ENCODE measurements at places on chromosomes 3 and 15.

- no peak for DNase-seq
Measured at GRCh38 chr3:192165552-192165951, 561.8 kb downstream of the FGF12 start.

DNA sequence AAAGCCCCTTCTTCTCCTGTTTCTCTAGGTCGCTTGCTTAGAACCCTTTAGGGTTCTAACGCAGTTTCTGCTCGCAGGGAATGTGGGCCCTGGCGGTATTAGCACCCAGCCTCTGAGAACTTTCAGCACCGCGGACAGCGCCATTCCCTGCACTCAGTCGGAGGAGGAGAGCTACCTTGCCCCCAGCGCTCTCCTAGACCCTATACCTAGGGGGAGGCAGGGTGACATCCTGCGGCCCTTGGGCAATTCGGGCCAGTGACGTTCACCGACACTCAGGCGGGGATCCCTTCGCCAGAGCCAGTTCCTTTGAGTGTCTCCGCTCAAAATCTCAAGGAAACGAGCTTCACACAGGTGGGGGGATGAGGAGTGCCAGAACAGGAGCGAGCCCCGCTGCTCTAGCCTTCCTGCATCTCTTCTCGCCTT lies 1.3 kb downstream of the SLC7A14 start:
- DNase-seq = no peak

GRCh38 chr3:119206611-119207511 lies 33.5 kb downstream of the UPK1B start:
- no peak for DNase-seq

DNA sequence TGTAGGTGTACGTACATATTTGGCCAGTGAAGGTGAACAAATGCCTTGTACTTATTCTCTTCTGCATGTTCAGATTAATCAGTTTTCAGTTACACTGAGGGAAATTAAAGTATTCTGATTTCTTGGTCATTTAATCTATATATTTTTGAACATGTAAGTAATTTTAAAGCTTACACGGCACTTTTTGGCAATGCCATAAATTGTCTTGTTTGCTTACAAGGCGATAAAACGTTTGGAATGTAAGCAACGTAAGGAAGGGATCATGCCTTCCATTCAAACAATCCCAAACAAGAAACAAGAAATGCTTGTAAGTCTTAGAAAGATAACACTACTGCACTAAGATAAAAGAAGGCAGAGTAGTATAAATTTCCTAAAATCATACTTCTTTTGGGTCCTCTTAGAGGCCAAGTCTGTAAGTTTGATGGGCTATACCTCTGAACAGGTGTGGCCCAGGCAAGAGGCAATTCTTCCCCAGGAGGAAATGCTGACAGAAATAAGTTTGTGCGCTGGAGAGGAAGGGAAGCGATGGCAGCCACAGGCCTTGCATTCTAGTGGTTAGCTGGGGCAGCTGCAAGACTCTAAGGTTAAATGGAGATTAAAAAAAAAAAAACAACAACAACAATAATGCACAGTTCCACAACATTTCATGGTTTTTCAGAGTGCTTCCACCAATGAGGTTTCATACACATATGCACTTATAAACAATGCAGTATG lies 73.8 kb downstream of the GOLIM4 start:
- DNase-seq = no peak

DNA sequence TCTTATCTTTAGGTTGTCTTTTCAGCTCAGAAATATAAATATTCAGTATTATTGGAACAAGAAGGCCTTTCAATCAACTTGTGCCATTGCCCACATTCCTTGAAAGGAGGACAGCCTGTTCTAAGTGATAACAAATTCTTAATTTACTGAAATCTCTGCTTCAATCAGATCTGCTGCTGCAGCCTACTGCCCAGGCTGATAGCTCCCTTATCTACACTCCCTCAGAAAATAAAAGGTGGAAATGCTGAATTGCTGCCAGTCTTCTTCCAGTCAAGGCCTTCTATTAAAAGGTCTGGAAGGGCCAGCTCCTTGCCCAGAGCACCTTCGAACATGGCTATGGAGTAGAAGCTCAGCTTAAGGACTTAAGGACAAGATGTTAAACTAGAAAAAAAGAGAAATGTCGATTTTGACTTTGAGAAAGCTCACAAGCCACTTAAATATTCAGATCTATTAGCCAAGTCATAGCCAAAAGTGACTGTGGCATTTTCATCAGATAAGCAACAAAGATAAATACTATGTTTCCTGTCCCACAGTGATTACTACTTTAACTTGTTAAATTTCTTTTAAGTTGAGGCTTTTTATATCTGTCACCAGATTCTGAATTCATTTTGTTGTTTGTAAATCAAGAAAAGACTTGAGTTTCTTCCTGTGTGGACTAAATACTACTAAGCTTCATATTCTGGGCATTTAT lies 480.5 kb upstream of the CBLB start:
- no peak for DNase-seq

- DNase-seq = no peak
Measured at GRCh38 chr3:113288881-113289280, 77.5 kb downstream of the BOC start.

- no peak for DNase-seq
Measured at GRCh38 chr15:40918146-40918798, 10.9 kb upstream of the DLL4 start.

DNA sequence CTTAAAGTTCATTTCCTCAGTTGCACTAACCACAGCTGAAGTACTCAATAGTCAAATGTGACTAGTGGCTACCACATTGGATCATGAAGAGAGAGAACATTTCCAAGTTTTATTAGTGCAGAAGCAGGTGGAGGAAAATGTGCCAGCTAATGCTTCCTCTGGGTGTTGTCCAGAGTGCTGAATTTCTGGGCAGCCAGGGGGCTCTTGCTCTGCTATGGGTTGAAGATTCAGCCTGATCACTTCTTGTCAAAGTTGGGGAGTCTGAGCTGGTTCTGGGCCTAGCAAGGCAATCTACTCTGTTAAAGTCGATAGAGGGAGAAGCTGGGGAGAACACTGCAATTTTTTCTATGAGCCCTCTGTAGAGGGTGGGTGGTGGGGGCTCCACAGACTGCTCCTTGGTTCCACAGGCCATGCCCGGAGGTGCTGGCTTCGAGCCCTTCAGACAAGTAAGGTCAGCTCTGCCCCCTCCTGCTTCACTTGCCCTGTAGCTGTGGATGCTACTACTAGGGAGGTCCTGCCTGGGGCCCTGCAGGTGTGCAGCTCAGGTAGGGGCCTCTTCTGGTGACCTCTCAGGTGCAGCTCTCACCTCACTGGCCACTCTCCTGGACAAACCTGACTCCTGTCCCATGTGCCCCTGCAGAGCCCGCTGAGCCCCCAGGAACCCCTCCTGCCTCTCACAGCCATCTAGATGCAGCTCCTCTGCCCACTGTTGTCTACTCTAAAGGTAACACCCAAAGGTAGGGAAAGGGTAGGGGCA lies 8.2 kb downstream of the ALG3 start:
- no peak for DNase-seq

DNA sequence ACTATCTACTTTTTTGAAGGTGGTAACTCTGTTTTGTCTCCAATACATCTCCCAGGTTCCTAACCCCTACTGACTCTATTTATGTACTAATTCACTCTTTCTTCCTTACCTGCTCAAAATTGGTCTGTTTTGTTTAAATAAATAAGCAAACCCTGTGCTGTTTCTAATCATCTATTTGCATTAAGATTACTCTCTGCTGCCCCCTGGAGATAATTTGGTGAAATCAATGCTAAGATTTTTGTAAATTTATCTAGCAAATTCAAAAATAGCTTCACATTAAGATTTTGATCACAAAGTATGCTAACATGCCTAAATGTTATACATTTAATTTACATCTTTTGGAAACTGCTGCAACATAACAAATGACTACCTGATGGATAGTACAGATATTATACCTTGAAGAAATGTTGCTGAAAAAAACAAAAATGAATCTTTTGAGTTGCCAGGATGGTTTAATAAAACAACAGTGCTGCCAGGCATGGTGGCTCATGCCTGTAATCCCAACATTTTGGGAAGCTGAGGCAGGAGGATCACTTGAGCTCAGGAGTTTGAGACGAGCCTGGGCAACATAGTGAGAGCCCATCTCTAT lies 4.4 kb upstream of the CD200R1 start:
- DNase-seq = no peak

- DNase-seq = no peak
Measured at GRCh38 chr15:41561104-41561776, 2.2 kb downstream of the TYRO3 start.

- no peak for DNase-seq
Measured at GRCh38 chr15:21260966-21261395, 179.3 kb downstream of the POTEB3 start.

- no peak for DNase-seq
Measured at GRCh38 chr15:90564051-90564450, 34.3 kb downstream of the CRTC3 start.

GRCh38 chr15:35925275-35926006 lies 379.5 kb upstream of the DPH6 start:
- no peak for DNase-seq

DNA sequence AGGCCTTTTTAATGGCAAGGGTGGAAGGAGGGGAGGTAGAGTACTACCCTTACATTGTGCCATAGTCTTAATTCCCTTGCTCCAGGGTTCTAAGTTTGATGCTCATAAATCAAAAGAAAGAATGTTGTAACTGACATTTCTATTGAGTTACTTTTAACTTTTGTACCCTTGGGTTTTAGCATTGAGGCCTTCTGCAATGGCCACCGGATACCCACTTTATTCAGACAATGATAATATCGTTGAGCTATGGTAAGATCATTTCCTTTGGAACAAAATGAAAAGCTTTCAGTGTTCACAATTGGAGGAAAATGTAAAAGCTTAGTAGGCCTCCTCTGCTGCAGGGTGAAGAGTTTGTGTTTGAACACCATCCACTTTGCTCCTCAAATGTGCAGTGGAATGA lies 16.8 kb downstream of the CGNL1 start:
- no peak for DNase-seq

GRCh38 chr3:160697637-160698380 lies 20.8 kb downstream of the ARL14 start:
- DNase-seq = no peak

GRCh38 chr3:61985020-61985419 lies 388.3 kb downstream of the FEZF2 start:
- no peak for DNase-seq

DNA sequence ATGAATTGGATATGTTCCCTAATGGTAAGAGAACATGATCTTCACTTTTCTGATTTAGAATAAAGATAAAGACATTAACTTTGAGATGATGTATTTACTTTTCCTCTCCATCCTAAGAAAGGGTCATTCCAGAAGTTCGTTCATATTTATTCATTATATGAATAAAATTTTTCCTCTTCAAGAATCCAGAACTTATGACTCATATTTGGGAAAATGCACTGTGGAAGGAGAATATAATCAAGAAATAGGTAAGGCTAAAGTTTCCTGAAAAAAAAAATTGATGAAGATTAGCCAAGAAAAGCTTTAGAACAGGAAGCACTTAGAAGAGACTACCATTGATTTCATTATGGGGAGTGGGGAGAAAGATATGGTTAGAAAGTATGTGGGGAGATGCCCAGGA lies 36.5 kb upstream of the CBLB start:
- DNase-seq = no peak

DNA sequence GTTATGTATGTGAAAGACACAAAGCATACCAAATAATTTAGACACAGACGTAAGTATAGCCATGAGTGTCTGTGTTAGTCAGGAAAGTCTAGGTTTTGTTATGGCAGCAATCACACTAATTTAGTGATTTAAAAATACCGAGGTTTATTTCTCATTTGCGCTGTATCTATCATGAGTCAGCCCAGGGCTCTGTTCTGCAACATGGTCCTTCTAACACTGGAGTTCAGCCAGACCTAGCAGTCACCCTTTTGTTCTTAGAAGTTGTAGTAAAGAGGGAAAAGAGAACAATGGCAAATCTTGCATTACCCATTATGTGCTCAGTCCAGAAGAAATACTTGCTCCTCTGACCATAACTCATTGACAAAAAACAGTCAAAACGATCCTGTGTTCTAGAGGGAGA lies 311.5 kb downstream of the NLGN1 start:
- DNase-seq = no peak

DNA sequence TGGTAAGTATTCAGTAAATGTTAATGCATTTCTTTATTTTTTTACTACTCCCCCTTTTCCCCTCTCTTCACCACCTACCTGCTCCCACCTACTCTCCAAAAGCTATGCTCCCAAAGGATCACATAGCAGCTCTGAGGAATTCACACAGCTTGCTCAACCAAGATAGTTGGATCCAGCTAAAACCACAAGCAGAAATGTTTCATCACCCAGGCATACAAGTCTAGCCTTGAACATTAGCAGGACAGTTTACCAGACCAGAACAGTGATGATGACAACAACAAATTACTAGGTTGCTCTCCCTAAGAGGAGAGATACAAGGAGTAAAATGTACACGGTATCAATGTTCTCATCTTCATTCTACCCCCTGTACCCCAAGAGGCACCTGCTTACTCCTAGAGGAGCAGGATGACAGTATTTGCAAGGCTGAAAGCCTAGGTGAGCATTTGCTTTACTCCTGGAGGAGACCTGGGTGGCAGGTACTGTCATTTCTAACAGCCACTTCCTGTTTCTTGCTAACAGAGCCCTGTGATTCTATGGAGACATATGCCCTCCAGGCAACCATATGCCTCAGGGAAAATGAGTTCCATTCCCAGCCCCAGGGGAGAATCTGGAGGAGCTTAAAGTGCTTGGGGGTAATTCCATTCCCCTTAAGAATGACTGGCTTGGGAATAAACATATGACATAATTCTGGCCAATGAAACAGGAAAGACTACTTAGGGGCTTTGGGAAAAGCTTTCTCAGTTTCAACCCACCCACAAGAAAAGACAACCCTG lies 237.5 kb downstream of the NTRK3 start:
- no peak for DNase-seq

DNA sequence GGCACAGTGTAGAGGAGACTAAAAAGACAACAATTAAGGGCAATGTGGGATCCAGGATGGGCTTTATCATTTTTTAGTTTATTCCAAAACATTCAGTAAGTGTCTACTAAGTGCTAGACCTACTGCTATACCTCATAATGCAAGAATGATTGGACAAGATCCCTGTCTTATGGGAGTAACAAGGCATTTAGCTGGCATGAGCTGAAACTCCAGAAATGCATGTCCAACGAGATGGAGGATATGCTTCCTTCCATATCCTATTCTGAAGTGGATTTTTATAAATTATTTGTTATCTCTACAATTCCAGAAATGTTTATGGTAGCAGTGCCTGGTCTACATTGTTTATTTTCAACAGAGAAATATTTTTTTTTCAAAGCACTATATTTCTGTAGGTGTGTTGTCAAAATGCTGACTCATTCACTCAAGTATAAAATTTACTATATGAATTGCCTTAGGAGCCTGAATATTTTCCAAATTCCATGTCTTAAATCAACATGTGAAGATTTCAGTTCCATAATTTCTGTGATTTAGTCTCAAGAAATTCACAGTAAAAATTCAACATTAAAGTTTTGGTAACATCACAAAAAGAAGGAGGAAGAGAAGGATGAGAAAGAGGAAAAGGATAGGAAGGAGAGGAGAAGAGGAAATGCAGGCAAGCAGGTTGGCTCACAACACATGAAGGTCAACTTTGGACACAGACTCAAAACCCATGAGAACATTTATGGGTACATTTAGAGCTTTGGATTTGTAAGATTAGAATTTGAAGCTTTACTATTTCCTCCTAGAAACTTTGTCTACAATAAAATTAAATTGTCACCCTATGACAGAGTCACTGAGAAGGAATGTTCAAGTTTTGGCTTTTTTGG lies 88.6 kb downstream of the P3H2 start:
- no peak for DNase-seq

GRCh38 chr3:5579946-5580345 lies 392.4 kb downstream of the EDEM1 start:
- DNase-seq = no peak

- no peak for DNase-seq
Measured at GRCh38 chr3:53067567-53067966, 21.7 kb upstream of the SFMBT1 start.
